ENCODE measurements at places on chromosomes 4 and X.
A peak's percentile ranks its signal among the peaks of the same experiment; 100 is the strongest.

GRCh38 chr4:52718123-52718522, 33.1 kb downstream of the ERVMER34-1 start:
- DNase-seq: no peak

GRCh38 chr4:73508651-73509050, 27.1 kb downstream of the AFM start:
- DNase-seq: no peak

- no peak for DNase-seq
Observed at GRCh38 chr4:54517781-54518444, 139.8 kb upstream of the KIT start.

GRCh38 chr4:183139058-183139750, 40.1 kb downstream of the WWC2 start:
- DNase-seq: no peak

GRCh38 chr4:99403380-99404184, 31.6 kb downstream of the ADH7 start:
- no peak for DNase-seq

- DNase-seq: no peak
Observed at GRCh38 chrX:138709886-138710791, 1.4 kb downstream of the FGF13 start.

DNA sequence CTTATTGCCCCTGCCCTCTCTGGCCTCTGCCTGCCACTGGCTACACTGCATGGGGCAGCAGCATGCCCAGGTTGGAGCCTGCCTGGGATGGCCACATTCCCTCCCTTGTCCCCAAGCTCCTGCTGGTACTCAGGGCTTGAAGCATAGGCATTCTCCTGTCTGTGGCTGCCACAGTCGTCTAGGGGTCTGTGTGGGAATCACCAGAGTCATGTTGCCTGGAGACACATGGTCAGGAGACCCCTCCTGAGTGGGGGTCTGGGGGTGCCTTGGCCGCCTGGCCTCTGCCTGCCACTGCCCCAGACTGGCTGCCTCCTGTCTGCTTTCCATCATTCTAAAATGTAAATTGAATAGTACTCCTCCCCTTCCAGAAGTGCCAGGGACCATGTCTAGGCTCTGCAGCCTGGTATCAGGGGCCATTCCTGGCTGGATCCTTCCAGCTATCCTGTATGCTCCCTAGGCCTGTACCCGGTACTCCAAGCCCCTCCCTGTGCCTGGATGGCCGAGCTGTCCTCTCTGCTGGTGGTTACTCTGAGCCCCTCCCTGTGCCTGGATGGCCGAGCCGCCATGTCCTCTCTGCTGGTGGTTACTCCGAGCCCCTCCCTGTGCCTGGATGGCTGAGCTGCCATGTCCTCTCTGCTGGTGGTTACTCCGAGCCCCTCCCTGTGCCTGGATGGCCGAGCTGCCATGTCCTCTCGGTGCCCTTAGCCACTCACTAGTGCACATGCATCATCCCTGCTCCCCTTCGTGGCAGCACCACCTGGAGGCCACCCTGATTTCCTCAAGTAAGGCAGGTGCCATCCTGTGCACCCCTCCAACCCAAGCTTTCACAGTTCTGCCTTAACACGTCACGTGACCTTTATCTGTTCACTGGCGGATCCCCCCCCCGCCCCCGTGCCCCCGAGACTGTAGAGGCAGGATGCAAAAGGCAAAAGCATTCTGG, 5.5 kb upstream of the NKX1-1 start:
- no peak for DNase-seq

- no peak for DNase-seq
Observed at GRCh38 chrX:122517786-122518185, 666.3 kb upstream of the GRIA3 start.

GRCh38 chr4:125265846-125266245, 48.9 kb upstream of the FAT4 start:
- DNase-seq: no peak

DNA sequence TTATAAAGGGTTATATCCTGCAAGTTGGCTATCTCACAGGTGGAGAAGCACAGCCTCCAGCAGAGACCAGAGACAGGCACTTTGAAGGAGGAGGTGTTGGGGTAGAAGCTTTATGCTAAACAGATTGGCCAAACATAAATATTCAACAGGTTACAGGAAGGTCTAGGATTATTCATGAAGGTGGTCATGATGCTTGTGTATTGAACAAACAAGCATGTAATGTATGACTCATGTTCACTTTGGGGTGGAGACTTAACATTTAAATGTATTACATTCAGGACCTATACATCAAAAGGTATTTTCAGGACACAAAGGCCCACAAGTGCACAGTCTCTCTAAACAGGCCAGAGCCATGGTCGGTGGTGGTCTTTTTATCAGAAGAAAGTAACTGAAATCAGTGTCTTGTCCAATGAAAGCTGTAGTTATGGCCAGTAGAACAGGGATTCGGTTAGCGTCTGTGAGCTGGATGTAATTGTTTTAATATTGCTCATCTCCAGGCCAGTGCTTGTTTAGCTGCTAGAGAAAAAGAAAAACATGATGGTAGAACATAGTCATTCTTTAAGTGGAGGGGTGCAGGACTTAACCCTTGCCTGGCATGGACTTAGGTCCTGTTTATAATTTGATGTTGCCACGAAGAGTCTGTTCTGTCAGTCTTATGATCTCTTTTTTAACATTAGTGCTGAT, 555.2 kb upstream of the PCDH10 start:
- DNase-seq: no peak

- DNase-seq: no peak
Observed at GRCh38 chrX:41353985-41354384, 20.0 kb downstream of the DDX3X start.

- DNase-seq: peak; percentile 34
Observed at GRCh38 chrX:24493740-24494581, 28.9 kb downstream of the PDK3 start.

DNA sequence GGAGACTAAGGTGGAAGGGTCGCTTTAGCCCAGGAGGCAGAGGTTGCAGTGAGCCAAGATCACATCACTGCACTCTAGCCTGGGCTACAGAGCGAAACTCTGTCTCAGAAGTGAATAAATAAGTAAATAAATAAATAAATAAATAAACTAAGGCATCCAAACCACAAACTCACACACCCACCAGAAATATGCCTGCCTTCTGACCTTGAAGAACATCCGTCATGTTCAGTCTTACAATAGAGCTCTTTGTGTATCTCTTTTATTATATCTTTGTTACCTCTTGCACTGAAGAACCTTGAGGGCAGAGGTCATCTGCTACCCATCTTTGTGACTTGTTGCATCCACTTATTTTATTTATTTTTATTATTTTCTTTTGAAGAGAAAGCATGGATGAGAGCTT, 71.6 kb downstream of the PRRG1 start:
- DNase-seq: no peak

GRCh38 chr4:180203349-180203748, 2039.9 kb upstream of the TENM3 start:
- DNase-seq: no peak

- no peak for DNase-seq
Observed at GRCh38 chr4:30903502-30904214, 183.5 kb downstream of the PCDH7 start.

- no peak for DNase-seq
Observed at GRCh38 chr4:88696630-88697029, 999 bp downstream of the NAP1L5 start.

GRCh38 chr4:1990348-1990645, 18.5 kb downstream of the NELFA start:
- no peak for DNase-seq

DNA sequence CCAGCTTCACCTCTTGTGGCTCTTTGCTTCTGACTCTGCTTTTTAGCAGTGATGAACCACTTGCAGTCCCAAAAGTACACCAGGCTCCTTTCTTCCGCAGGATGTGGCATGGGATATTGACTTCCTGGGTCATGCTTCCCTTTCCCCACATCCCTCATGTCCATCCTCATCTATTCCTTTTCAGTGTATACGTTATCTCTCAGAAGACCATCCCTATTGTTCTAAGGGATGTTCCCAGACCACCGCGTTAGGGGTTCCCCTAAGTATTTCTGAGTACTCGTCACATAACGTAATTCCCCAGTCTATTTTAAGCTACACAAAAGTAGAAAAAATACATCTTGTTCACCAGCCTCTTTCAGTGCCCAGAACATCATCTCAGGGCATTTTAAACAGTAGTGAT, 71.1 kb upstream of the NLGN4X start:
- DNase-seq: no peak

Data from NCI-H2029 (cell line).